Prostate gland (tissue), 2 donors: ENCODE measurements at places on chromosomes 4 and X. TPM values are rescaled to one million over a fixed set of nuclear protein-coding genes. Genes with fewer than 3 reads are reported as not detected.

TSPAN7 gene
- total RNA-seq, result 11.4 TPM

TLR3 gene
- 4.3 TPM for total RNA-seq

DNA sequence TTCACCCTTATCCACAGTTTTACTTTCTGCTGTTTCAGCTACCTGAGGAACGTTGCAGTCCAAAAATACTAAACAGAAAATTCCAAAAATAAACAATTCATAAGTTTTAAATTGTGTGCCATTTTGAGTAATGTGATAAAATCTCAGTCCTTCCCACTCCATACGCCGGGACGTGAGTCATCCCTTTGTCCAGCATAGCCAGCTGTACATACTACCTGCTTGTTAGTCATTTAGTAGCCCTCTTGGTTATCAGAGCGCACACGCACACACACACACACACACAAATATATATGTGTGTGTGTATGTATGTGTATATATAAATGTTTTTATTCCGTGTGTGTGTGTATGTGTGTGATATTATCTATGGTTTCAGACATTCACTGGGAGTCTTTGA, 4.8 kb upstream of the CCSER1 start:
- no peaks in the 10 kb centered on the region for H3K36me3 ChIP-seq
- no peak overlapping the region for H3K4me3 ChIP-seq
- no peak overlapping the region for H3K27ac ChIP-seq
- no peak for DNase-seq
- no peaks in the 10 kb centered on the region for H3K27me3 ChIP-seq
- H3K4me1 ChIP-seq, result no peaks in the 10 kb centered on the region

- no peaks in the 10 kb centered on the region for H3K27me3 ChIP-seq
- no peak overlapping the region for H3K4me3 ChIP-seq
- H3K4me1 ChIP-seq, result no peaks in the 10 kb centered on the region
- H3K27ac ChIP-seq, result no peak overlapping the region
- H3K36me3 ChIP-seq, result no peaks in the 10 kb centered on the region
These were observed 139.2 kb downstream of the ASMT start for GRCh38 chrX:1754077-1754476.

DNA sequence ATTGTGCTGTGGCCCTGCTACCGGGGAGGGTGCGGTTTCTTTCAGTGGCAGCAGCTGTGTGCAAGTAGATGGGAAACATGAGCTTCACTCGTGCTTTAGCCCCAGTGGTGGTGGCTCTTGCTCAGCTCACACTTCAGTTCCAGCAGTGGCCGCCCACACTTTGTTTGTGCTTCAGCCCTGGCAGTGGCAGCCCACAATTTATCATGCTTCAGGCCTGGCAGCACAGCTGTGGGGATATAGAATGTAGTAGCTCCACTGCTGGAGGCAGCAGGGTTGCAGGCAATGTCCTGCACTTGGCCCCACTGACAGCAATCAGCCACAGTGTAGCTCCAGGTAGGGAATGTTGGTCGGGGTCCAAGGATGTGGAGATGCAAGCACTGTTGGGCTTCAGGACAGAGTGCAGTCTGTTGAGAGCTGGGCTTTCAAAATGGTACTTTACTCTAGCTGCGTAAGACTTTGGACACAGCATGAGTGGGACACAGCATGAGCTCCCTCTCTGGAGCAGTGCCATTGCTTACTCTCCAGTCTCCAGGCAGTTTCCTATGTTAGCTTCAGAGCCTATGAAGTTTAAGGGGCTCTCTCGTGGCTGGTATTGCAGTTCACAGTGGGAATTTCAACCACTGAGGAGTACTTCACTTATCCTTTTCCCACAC, 413.1 kb downstream of the PDGFC start:
- no peak for DNase-seq
- H3K27me3 ChIP-seq, result no peaks in the 10 kb centered on the region
- H3K36me3 ChIP-seq, result no peaks in the 10 kb centered on the region
- no peaks in the 10 kb centered on the region for H3K4me1 ChIP-seq
- no peak overlapping the region for H3K4me3 ChIP-seq
- no peak overlapping the region for H3K27ac ChIP-seq

ZMAT1 gene
- total RNA-seq, result 14.2 TPM

DNA sequence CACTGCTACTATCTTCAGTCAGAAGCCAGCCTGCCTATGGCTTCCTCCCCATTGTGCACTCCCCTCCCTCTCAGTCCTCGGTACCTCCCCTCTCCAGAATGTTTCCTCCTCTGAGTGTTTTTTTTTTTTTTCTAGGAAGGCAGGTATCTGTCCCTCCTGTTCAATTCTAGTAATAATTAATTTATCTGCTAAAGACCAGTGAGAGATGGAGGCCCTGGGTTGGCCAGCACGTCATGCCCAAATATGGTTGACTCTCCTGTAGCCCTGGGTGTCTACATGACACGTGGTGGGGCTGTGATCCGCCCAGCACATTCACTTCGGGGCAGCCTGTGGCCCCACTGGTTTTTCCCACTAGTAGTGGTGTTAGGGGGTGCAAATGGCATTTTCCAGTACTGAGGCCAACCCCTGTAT, 1.8 kb downstream of the FLNA start:
- H3K4me3 ChIP-seq, result peak overlapping the region; percentile 44
- H3K36me3 ChIP-seq, result no peaks in the 10 kb centered on the region
- no peaks in the 10 kb centered on the region for H3K4me1 ChIP-seq
- H3K27ac ChIP-seq, result peak overlapping the region; percentile 81
- no peaks in the 10 kb centered on the region for H3K27me3 ChIP-seq

TLR10 gene
- total RNA-seq, result 0.68 TPM

GRCh38 chr4:169506903-169507302, 105.5 kb downstream of the NEK1 start:
- no peak for DNase-seq
- no peaks in the 10 kb centered on the region for H3K36me3 ChIP-seq
- no peak overlapping the region for H3K27ac ChIP-seq
- no peak overlapping the region for H3K4me3 ChIP-seq
- H3K4me1 ChIP-seq, result no peaks in the 10 kb centered on the region

- H3K4me1 ChIP-seq, result no peaks in the 10 kb centered on the region
- H3K27ac ChIP-seq, result no peak overlapping the region
- no peaks in the 10 kb centered on the region for H3K27me3 ChIP-seq
- H3K36me3 ChIP-seq, result no peaks in the 10 kb centered on the region
- no peak for DNase-seq
These were observed 63.3 kb downstream of the AFAP1 start for GRCh38 chr4:7876201-7876875.

DNA sequence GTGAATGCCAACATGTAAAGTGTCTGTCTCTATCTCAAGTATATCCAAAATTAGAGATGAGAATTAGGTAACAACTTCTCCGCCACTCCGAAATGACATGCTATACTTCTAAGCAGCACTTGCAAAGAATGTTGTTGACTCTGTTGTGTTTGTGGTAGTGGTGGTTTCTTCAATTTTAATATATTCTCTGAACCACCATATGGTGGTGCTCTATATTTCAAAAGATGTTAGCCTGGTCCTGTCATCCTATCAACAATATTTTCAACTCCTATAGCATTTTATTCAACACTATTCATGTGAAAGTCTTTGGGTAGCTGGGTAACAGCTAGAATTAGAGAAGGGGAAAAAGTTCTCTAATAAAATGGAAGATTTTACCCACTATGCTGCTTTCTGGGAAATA, 1622.8 kb upstream of the IGFBP7 start:
- H3K36me3 ChIP-seq, result no peaks in the 10 kb centered on the region
- H3K4me3 ChIP-seq, result no peak overlapping the region
- H3K4me1 ChIP-seq, result no peaks in the 10 kb centered on the region
- DNase-seq, result no peak
- H3K27me3 ChIP-seq, result no peaks in the 10 kb centered on the region

DNA sequence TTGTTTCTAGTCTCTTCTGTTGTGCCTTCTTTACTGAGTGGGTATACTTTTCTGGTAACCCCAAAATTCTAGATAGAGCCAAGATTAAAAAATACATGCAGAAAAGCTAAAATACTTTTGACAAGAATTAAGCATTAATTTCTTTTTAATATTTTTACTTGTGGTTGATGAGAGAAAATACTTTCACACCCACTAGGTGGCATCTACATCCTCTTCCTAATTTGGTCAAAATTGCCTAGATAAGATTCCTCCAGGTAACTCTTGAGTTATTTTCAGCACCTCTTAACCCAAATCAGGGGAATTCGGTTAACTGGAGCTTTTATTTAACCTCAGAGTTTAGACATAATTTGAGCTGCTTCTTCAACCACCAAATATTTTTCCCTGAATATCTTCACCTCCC, 28.4 kb upstream of the COX7B2 start:
- no peaks in the 10 kb centered on the region for H3K4me1 ChIP-seq
- no peak overlapping the region for H3K4me3 ChIP-seq
- no peaks in the 10 kb centered on the region for H3K27me3 ChIP-seq
- DNase-seq, result no peak
- no peaks in the 10 kb centered on the region for H3K36me3 ChIP-seq

DNA sequence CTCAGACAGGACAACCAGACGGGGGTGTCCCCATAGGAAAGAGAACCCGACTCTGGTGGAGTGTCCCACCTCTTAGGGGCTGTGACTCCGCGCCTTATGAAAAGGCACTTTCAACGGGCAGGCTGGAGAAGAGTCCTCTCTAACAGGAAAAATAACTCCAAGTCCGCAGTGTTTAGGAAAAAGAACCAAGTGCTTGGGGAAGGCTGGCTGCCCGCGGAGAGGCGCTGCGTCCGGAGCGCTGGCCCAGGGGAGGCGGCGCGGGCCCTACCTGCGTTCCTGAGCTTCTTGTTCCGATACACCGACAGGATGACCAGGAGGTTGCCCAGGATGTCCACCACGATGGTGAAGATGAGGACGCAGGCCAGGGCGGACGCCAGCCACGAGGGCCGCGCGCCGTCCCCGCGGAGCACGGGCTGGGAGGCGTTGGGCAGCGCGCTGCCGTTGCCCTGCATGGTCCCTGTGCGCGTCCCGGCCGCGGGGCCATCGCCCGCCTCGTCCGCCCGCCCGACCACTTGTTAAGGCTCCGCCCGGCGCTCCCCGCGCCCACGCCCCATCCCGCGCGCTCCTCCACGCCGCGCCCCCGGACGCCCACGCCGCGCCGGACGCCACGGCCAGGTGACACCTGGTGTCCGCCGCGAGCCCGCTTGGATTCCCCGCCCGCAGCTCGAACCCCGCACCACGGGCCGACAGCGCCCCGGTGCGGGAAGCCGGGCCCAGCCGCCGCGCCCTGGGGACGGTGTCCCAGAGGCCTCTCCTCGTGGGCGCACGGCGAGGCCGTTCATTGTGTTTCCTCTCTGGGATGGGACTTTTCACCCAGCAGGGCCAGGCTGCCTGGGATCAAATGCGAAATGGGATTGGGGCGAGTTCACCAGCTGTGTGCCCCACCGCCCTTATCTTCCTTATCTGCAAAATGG, at the start of gene MTNR1A:
TSS of gene MTNR1A (minus strand) at position 654 of the 914 bp plus-strand sequence. CDS start at position 452, 202 bp downstream.
- DNase-seq, result no peak
- no peaks in the 10 kb centered on the region for H3K27me3 ChIP-seq
- H3K4me3 ChIP-seq, result no peak within 1 kb of the TSS
- H3K36me3 ChIP-seq, result no peaks in the 10 kb centered on the region
- no peak within 1 kb of the TSS for H3K27ac ChIP-seq

DNA sequence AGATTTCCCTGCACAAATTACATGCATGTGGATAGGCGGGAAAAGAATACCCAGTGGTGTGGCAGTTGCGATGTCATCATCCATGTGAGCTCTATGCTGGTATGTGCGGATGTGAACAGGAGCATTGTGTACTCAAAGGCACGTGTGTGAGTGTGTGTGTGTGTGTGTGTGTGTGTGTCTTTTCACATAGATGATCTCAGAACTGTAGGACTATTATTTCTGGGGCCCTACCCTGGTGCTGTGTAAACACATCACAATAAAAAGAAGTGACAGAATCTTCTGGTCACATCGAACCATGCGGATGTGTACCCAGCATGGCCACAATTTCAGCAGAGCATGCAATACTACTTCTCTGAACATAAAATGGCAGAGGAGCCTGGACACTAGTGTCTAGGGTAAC, 624.8 kb downstream of the MID1IP1 start:
- H3K4me3 ChIP-seq, result no peak overlapping the region
- no peak overlapping the region for H3K27ac ChIP-seq
- no peaks in the 10 kb centered on the region for H3K4me1 ChIP-seq
- no peak for DNase-seq
- H3K36me3 ChIP-seq, result no peaks in the 10 kb centered on the region

GRCh38 chr4:164977243-164978164, at the start of gene TRIM61:
Gene TRIM61 (minus strand): TSS chr4:164977657. CDS start chr4:164970002, 7,655 bp downstream.
- H3K27me3 ChIP-seq, result no peaks in the 10 kb centered on the region
- no peak within 1 kb of the TSS for H3K27ac ChIP-seq
- DNase-seq, result no peak
- H3K4me1 ChIP-seq, result no peaks in the 10 kb centered on the region
- H3K36me3 ChIP-seq, result no peaks in the 10 kb centered on the region

GRCh38 chr4:2907706-2908293, 55.4 kb downstream of the NOP14 start:
- peaks cover 9% of the 10 kb centered on the region for H3K4me1 ChIP-seq
- DNase-seq, result peak; percentile 64
- H3K27ac ChIP-seq, result peak overlapping the region; percentile 11
- no peak overlapping the region for H3K4me3 ChIP-seq
- no peaks in the 10 kb centered on the region for H3K36me3 ChIP-seq

VCX3B gene
- not detected for total RNA-seq

- no peak overlapping the region for H3K27ac ChIP-seq
- no peaks in the 10 kb centered on the region for H3K4me1 ChIP-seq
- H3K36me3 ChIP-seq, result no peaks in the 10 kb centered on the region
These were observed 18.5 kb upstream of the DCAF4L1 start for GRCh38 chr4:41963105-41963504.

DNA sequence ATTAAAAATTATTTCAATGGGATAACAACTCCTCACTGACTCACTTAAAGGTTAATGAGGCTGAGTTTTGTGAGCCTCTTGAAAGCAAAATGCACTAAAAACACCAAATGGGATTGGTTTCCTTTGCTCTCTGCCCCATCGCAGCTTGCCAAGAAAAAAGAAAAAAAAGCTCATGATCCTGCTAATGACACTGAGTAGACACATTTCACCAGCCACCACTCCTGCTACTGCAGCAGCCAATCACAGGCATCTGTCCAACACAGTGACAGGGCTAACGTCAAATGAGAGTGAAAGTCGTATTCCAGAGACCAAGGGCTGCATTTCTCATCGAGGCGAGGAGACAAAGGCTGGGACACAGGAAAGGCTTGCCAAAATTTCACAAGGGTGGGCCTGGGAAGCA, 5.2 kb downstream of the APBB2 start:
- no peak overlapping the region for H3K27ac ChIP-seq
- no peak for DNase-seq
- H3K36me3 ChIP-seq, result no peaks in the 10 kb centered on the region
- H3K4me1 ChIP-seq, result no peaks in the 10 kb centered on the region

DNA sequence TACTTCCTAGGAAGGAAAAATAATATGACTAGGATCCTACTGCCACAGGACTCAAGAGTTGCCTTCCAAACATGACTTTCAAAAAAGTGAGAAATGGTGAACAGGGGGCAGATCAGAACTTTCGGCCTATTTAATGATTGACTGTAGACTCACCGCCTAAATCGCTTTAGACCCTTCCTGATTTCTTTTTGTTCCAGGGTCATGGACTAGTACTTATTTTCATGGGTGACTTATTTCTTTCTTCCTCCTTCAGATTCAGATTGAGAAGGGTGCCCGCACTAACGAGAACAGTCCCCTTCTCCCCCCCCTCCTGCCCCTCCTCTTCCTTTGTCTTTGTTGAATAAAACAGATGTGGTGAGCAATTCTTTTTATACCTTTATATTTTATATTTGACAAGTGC, 48.0 kb upstream of the KLHL8 start:
- no peak for DNase-seq
- H3K4me1 ChIP-seq, result no peaks in the 10 kb centered on the region
- H3K27me3 ChIP-seq, result no peaks in the 10 kb centered on the region
- no peaks in the 10 kb centered on the region for H3K36me3 ChIP-seq
